ENCODE measurements at places on chromosomes 7 and 10.

DNA sequence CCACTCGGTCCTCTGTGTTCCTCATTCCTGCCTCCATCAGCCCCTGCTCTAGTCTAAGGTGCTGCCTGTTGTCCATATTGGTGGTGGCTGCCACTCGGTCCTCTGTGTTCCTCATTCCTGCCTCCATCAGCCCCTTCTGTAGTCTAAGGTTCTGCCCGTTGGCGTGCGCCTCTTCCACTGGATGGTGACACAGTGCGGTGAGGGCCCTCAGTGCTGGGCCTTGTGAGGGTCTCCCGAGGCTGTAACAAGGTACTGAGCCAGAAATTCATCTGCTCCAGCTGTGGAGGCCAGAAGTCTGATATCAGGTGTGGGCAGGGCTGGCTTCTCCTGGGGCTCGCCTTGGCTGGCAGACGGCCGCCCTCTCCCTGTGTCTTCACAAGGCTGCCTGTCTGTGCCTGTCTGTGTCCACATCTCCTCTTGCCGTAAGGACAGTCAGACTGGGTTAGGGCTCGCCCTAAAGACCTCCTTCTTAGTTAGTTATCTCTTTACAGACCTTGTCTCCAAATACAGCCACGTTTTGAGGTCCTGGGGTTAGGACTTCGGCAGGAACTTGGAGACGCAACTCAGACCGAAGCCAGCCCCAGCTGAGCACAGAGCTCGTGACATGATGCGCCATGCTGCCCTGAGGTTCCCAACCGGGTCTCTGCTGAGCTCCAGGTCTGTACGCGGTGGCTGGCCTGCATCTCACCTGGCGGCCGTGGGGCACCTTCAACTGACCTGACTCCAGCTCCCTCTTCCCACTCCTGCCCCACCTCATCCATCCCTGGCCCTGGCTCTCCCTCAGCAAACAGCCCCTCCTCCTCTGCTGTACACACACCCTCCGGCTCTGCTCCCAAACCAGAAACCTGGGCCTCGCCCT lies 181.4 kb upstream of the SHH start:
- no peak for DNase-seq

- DNase-seq: peak; percentile 78
Measured at GRCh38 chr7:6178298-6179029, 94.0 kb downstream of the CYTH3 start.

DNA sequence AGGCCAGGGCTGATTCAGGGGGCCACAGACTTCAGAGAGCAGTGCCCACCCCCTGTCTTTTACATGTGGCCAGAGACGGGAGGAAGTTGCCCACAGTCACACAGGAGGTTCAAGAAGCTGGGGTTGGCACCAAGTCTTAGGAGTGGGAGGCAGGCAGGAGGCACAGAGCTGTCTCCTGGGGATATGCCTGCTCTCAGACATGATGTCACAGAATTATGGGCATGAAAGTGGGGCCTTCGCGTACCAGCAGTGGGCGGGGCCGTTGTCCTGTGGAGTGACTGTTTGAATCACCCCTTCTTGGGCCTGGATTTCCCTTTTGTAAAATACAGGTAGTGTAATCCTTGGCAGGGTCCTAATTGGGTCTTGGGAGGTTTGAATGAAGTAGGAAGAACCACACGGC lies 81.2 kb upstream of the PPIF start:
- no peak for DNase-seq

DNA sequence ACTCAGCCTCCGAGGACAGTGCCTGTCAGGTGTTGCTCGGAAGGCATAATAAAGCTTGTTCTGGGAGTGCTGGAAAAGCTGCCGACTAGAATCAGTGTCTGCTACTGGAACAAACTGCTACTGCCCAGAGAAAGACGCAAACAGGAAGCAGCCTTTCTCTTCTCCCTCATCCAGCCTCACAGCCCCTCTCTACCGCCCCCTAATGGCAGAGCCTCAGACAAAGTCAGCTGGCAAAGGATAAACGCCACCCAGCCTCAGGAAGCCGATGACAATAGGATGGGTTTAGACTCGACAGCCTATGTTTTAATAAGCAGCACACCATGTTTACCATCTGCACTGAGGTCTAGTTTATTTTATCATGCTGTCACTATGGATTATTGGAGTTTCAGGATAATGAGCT lies 169.5 kb upstream of the LYZL1 start:
- DNase-seq: peak; percentile 38

DNA sequence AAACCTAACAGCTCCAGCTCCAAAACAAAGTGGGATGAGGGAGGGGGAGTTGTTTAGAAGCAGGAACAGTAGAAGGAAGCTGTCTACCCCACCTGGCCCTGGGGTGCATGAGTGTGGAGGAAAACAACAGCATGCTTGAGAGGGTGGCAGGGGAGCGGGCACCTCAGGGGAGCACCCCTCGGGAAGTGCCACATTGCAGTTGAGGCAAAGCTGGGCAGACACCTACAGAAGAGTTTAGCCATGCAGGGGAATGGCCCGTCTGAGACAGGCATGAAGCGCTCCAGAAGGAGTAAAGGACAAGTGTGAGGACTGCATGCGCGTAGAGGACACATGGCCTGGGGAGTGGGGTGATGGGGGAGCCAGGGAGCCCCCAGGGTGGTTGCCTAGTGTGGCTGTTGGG lies 18.1 kb downstream of the CHAT start:
- DNase-seq: no peak

DNA sequence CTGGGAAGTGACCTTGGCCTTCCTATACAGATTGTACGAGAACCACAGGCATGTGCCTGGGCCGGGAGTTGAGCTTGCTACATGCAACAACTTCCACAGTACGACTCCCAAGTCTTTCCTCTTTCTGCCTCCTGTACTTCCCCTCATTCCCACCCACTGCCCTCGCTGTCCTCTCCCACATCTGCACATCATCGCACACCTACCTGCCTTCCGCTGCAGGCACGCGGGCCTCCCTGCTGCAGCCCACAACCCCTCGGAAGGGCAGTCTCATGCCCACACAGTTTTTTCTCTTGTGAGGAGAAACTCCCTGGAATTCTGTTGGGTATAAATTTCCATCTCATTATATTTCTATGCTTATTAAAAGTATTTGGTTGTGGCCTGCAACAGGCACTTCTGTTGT lies 117.2 kb downstream of the ACTR3B start:
- DNase-seq: no peak

DNA sequence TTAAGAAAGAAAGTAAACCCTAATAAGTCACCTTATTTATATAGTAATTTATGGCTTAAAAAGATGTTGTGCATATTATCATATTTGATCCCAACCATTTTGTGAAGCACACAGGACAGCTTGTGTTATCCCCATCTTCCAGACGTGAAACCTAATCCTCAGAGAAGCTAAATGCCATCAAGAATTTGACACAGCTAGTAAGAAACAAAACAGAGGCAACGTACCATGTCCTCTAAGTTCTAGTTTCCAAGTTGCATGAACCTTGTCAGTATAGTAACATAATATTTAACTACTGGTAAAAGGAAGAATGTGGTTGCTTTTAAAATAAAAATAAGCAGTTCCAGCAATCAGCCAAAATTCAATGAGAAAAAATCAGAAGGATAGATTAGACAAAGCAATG lies 41.5 kb downstream of the PTN start:
- no peak for DNase-seq

- peak; percentile 52 for DNase-seq
Measured at GRCh38 chr10:52729271-52730104, 43.1 kb downstream of the MBL2 start.

Measured in hematopoietic multipotent progenitor cell treated with erythropoietin and hydrocortisone succinate and interleukin-3 and kit ligand, for 8 days (in vitro differentiated cells).